ENCODE measurements at places on chromosomes 2 and 18.

DNA sequence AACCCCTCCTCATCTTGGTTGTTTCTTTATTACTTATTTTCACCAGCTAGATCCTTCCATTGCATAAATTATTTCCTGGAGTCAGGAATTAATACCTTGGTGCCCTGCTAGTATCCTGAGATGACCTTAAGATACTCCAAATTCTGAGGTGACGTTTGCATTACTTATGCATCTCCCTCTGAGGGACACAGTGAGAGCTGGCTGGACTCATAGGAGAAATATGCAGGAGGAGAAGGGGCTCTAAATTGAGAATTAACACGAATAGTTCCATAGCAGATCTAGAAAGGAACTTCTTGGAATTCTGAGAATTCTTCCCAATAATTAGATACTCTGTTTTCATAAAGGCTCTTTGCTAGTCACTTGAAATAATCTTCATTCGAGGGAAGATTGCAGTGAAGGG, 310.6 kb upstream of the ZEB2 start:
- no peak for DNase-seq

DNA sequence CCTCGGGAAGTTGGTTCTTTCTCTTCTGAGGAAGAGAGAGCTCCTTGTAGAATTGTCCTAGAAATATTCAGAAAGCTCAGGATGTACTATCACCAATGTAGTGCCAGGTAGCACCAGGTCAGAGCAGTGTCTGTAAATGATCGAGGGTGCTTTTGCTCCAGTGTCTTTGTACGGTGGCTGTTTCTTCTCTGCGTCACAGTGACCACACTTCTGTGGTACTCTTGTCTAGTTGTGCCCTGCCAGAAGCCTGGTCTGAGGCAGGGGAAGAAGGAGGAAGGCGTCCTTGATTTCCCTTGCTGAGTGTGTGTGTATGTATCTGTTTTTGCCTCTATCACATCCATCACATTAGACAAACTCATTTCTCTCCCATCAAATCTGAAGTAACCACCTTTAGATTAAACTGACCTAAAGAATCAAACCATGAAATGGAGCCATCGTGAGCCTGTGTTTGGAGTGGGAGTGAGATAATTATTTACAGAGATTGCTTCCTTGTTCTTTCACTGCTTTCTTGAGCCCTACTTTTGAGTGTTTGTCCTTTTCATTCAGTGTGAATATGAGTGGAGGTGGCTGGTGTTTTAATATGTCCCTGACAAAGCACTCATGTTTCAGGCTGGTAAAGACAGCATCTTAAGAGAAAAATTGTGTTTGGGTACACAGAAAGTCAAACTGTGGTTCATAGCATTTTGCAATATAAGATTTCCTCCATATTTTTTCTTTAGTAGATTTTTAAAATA, 97.2 kb downstream of the ACOXL start:
- no peak for DNase-seq

GRCh38 chr18:63216516-63217311, 102.9 kb downstream of the BCL2 start:
- DNase-seq, result peak; percentile 70

DNA sequence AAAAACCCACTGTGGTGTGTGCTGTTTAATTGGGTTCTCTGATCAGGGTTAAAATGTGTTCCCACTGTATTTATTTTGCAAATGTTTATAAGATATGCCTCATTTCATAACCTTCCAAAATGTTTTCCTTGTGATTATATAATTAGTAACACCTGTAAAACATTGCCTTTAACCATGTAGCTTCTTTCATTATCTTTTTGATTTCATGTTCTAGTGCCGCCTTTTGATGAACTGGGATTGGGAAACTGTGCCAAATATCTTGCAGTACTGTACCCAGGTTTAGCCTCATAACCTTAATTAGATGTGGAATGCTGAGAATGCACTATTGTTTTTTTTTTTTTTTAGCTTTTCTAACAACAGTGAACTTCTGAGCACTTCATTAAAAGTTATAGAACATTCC, 96.9 kb downstream of the TANC1 start:
- no peak for DNase-seq

GRCh38 chr2:158753641-158754611, 41.2 kb upstream of the DAPL1 start:
- DNase-seq, result peak; percentile 36

GRCh38 chr2:219404954-219405353, 13.2 kb upstream of the DES start:
- no peak for DNase-seq

GRCh38 chr18:35157181-35157580, 83.7 kb upstream of the ZNF397 start:
- no peak for DNase-seq

DNA sequence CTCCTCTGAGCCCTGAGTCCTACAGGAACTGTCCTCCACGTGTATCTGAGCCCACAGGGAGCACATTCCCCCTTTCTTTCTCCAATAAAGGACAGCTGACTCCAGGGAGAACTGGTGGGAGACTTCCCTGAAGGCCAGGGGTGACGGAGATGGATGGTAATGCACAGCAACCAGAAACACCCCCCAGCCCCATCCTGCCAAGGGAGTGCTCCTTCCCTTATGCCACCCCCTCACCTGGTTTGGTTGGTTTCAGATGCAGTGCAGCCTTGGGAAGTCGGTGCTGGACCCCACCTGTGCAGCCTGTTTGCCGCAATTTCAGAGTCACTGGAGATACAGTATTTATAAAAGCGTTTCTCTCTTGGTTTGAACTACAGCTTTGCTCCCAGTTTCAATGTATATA, 24.0 kb downstream of the GPR55 start:
- no peak for DNase-seq

DNA sequence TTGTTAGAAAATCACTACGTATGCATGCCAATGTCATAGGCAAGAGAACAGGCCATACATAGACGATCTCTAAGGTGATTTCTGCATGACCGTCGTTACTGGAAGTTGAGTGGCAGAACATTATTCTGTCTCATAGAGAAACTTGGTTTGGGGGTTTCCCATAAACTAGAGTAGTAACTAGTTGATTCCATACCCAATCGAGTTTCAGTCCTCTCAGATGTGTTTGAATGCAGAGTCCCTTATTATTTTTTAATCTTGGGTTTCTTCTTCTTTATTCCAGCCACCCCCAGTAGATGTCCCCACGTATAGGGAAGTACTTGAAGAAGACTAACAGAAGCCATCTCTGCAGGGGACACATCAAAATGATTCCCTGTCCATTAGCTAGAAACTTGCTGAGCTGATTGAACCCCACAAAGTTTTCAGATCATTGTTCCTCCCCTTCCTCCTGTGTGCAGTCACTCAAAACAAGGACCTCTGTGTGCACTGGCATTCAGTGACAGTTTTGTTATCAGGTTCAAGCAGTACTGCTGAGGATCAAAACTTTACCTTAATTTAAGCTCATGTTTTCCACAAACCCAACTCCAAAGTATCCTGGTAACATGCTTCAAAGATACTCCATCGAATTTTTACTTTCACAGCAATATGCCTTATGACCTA, 68.4 kb upstream of the CDCA7 start:
- peak; percentile 82 for DNase-seq

DNA sequence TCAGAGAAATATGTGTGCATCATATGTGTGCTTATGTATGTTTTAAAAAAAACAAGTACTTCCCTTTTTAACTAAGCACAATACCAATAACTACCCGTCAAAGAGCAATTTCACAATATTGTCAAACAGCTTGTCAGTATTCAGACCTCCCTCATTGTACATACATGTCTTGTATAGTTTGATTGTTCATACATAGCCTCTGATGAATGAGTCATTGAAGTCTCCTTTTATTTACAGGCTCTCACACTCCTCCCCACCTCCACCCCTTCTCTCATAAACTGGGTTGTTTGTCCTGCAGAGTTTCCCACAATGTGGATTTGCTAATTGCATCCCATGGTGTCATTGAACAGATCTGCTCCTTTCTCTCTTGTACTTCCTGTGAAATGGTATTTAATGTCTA, 132.8 kb upstream of the L3MBTL4 start:
- no peak for DNase-seq

DNA sequence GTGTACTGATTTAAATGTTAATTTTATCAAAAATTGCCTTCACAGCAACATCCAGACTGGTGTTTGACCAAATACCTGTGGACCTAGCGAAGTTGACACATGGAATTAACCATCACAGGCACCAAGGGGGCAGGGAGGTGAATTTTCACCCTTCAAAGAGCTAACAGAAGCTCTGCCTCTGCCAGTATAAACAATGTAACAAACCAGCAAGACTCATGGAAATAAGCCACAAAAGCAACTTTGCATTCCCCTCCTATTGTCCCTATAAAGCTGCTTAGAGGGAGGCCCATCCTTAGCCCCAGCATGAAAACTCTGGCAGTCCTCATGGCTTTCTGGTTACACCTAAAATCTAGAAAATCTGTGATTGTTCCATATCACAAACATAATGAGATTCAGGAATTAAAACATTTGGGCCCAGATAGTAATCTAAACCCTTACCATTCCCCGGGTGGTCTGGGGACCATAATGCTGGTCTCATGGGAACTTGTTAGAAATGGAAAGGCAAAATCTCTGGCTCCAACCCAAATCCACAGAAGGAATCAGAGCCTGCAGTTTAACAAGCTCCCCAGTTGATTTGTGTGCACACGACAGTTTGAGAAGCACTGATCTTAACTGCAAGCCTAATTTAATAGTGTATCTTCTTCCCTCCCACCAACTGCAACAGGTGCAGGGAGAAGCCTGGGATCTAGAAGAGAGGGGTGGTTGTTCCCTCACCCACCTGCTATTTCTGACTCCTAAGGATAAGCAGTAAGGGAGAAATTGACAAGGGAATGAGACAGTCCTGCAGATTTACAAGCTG, 23.1 kb downstream of the SERPINB11 start:
- DNase-seq, result no peak

GRCh38 chr2:70362661-70363060, 60.8 kb upstream of the FAM136A start:
- DNase-seq, result no peak

DNA sequence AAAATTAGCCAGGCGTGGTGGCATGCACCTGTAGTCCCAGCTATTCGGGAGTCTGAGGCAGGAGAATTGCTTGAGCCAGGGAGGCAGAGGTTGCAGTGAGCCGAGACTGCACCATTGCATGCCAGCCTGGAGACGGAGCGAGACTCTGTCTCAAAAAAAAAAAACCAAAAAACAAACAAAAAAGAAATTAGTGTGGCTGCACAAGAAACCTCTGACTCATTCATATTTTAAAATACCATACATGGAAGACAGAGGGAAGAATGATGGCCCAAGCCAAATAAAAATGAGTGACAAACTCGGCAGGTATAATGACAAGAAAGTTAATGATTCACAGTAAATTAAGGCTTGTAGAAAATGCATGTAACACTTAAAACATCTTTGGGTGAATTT, 875.8 kb downstream of the EPHA4 start:
- DNase-seq, result no peak

DNA sequence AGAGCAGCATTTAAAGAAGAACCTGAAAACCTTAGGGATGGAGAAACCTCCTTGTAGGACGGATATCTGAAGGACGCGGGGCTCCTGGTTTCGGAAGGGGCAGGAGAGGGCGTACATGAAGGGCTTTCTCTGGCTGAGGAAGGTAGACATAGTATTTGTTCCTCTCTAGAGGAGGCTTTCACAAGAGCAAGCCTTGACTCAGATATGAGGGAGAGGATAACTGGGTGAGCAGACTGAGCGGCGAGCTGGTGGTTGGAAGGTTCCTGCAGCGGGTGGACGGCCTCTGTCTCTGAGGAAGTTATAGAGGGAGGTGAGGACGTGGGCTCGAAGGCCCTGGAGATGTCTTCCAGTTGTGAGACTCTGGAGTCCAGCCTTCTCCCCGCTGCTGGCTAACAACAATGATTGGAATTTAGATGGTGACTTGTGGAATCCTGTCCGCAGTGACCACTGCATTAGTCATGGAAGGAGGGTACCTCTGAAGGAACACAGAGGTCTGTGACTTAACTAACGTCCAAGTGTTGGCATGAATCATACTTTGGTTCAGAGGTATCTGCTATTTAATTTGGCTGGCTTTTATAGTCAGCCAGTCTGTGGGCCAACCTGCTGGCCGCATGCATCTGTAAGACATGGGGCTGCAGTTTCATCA, 80.9 kb downstream of the ASAP2 start:
- no peak for DNase-seq

DNA sequence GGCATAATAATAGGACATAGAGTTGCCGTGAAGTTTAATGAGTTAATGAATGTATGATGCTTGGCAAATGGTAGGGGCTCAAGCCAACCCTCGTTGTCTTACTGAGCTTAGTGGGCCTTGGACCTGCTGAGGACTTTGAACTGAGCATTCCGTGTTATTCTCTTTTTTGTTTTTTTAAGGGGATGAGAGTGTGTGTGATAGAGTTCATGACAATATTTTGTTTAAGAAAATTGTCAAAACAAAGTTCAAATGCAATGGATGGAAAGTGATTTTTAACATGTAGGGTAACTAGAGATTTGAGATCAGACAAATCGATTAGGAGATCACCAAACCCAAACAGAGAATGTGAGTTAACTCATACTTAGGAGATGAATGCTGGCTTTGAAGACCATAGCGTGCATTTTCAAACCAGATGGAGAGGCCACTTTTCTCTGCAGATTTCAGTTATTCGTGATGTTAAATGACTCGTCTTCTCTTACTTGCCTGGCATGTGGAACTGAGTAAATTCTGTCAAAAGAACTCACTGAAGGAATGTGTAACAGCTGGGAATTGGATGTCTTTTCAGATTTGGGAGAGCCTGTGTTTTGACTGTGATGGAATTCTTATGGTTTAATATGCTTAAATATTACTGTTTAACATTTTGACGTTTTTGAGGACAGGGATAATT, 88.7 kb downstream of the NEDD4L start:
- DNase-seq, result no peak

- no peak for DNase-seq
Measured at GRCh38 chr2:123434546-123435395, 590.3 kb upstream of the CNTNAP5 start.

DNA sequence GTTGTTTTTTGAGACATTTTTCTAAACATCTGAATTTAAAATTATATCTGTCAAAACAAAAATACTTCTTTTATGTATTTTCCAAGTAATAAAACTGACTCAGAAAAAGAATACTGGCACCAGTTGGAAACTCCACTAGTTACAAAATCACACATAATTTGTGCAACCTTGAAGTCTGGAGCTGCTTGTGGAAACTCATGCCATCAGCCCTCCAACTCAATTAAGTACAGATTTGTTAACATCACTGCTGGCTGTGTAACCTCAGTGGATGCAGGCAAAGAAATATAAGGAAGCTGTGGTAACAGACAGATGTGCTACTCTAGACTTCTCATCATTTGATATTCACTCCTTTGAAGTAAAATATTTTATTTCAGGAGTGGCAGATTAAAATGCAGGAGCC, 30.0 kb upstream of the RAPH1 start:
- no peak for DNase-seq

DNA sequence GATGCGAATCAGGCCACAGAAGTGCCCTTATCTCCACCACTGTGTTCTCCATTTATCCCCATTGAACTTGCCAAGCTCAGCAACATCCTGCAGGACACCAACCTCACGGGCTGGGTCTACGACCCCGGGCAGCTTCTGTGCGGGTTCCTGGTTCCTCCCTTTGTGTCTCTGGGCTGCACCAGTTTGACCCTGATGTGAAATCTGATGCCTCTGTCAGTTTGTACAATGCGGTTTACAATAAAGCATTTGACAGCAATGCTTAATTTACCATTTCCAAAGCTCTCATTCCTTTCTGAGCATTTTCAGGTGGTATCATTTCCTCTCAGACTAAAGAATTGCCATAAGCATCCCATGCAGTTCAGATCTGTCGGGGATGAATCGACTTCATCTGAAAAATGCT, 3.3 kb upstream of the TMEM18 start:
- no peak for DNase-seq

All from activated CD4-positive, alpha-beta T cell treated with anti-CD3 and anti-CD28 coated beads, Interleukin-2, amount 50 U/mL, for 16 hours (primary cell).